ENCODE measurements at places on chromosomes 6 and 20.

DNA sequence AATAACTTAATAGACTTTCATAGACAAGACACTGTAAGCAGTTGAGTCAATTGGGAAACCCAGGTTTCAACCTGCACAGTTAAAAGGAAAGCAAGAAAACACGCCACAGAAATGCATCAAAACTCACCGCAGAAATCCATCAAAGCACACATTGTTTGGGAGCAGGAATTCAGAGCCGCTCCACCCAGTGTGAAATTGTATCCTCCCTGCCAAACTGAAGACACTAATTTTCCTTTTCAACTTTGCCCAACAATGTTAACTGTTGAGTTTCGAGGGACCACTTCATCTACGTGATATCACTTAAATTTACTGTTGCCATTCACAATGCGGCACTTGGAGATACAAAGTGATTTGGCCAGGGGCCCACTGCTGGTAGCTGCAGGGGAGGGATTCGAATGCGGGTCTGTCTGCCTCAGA is 92.7 kb downstream of the DACT2 start:
- DNase-seq: no peak

DNA sequence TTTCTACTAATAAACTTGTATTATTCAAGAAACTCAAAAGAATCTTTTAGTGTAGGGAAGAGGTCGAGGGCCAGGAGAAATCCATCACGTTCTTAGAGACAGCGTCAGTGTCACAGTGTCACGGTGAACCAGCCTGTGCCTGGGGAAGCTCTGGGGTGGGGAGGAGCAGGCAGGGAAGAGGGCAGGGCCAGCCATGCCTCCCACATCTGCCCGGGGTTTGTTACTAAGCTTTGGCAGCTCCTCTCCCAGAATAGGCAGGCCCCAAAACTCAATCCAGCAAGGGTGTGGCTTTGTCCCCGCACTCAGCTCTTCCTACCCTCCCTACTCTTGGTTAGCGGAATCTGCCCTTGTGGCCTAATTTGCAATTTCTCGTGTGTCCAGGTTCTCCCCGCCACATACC is 72.9 kb downstream of the TCP11 start:
- no peak for DNase-seq

DNA sequence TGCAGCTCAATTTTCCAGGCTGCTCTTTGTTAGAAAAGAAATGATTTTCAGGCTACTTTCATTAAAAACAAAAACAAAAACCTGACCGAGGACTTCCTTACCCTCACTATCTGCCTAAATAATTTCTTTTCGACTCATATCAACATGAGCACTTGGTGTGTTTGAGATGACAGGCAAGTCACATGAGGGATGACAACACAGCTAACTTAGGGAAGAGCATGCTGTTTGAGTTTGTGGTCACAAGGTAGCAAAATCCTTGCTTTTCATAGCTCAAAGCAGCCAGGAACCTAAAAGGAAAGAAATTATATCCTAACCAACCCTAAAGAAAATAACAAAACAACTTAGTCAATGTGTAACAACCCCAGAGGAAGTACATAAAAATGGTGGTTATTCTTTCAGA is 459.5 kb downstream of the KIF16B start:
- DNase-seq: no peak

DNA sequence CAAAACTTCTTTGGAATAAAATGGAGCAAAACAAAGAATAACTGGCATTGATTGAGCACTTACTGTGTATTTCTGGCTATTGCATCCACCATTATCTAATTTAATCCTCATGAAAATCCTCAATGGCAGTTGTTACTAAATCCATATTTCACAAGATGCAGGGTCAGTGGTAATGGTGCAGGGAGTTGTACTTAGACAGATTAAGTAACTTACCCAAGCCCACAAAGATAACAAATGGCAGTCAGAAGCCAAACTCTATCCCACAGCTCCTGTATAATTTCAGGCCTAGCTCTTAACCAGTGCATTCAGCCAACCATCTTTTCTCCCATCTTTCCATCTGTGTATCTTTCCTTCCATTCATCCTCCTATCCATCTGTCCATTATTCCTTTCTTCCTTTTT is 29.3 kb upstream of the SSTR4 start:
- DNase-seq: no peak

GRCh38 chr6:15546591-15546990 is 116.2 kb downstream of the DTNBP1 start:
- DNase-seq: no peak

All from fibroblast of skin of right biceps (primary cell).